Endothelial cell of umbilical vein (primary cell): ENCODE measurements at places on chromosomes 2 and 18. TPM values are rescaled to one million over a fixed set of nuclear protein-coding genes. Genes with fewer than 3 reads are reported as not detected.

MALL gene
- 104 and 114 TPM in 2 replicates for total RNA-seq

GRCh38 chr2:238169048-238169707, 10.4 kb downstream of the ERFE start:
- DNase-seq, result peak; percentile 66

- DNase-seq, result peak; percentile 63
Observed at GRCh38 chr2:96407041-96407918, 71.7 kb downstream of the NCAPH start.

GRCh38 chr2:223999862-224000261, 39.2 kb downstream of the SERPINE2 start:
- DNase-seq, result no peak
